SJCRH30 (cell line): ENCODE measurements at places on chromosomes 4 and X.

GRCh38 chr4:162523171-162523570 is 359.4 kb upstream of the FSTL5 start:
- DNase-seq, result no peak

DNA sequence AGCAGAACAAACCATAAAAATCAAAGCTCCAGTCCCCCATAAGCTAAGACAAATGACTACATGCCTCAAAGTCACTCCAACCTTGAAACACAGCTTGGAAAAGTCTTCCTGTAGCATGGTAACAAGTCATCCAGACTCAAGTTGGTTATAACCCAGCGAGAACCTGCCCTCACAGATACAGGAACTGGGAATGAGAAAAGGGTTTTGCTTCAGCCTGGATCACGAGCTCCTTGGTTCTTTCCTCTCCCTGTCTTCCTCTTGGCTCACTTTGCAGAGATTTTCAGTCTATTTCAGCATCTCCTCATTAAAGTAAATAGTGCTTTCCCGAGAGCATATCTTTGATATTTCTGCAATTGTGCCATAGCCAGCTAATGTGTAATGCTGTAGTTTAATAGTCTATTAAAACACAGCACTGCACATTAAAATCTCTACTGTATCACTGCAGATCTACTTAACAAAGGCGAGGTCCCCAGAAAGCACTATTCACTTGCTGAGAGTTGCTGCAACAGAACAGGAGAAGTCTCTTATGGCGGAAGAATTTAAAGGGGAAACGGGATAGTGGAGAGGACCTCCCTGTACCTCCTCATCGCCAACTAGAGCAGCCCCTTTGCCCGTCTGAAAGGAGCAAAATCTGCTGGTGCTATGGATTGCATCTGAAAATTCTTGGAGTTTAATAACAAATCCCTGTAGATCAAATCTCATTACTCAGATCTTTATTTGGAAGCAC is 249.3 kb upstream of the GATB start:
- no peak for DNase-seq

DNA sequence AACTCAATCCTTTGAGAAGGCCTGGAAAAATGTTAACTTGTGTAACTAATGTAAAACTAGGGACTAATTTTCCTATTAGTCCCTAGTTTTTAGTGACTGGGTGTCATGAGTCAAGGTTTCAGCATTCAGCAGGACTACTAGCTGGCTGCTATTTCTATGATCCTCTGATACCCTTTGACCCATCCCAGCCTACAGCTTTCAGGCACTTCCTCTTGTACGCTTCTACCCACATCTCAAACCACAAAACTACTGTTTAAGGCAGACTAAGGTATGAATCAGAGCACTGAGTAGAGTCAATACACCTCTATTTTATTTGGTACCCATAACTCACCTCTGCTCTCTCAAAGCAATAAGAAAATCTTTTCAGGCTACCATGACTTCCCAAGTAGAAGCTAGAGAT is 809.6 kb downstream of the PDHA2 start:
- no peak for DNase-seq

GRCh38 chr4:5027346-5027745 is 8.1 kb upstream of the CYTL1 start:
- DNase-seq, result peak; percentile 47

DNA sequence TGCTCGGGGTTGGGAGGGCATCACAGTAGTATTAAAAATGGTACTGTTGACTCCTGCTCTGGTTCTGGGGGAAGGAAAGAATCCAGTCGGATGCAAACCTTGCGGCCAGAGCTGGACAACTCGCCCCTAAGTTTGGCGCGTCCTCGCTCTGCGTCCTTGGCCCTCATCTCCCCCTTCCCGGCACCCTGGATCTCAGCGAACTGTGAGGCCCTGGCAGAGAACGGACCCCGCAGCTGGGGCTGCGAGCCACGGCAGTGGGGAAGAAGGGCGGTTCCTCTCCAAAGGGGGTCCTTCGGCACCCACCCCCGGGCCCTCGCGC is 14.0 kb downstream of the ARHGEF6 start:
- DNase-seq, result no peak

DNA sequence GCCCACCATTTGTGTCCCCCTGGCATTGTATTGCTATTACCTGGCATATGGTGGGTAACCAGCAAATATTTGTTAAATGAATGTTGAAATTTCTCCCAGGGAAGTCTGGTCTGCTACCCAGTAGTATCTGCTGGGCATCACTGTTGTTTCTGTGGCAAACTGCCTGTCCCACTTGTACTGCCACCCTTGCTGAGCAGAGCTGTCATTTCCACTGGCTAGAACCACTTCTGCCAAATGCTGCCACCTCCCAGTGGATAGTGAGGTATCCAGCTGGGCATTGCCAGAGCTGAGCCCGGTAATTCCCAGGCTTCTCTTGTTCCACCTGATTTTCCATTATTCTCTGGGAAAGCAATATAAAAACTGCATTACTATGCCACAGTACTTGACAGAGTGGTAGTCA is 186.7 kb upstream of the NOCT start:
- DNase-seq, result no peak
